ENCODE measurements at places on chromosomes 3 and 15.

GRCh38 chr3:18987862-18988447 is 160.4 kb upstream of the KCNH8 start:
- no peak for DNase-seq

DNA sequence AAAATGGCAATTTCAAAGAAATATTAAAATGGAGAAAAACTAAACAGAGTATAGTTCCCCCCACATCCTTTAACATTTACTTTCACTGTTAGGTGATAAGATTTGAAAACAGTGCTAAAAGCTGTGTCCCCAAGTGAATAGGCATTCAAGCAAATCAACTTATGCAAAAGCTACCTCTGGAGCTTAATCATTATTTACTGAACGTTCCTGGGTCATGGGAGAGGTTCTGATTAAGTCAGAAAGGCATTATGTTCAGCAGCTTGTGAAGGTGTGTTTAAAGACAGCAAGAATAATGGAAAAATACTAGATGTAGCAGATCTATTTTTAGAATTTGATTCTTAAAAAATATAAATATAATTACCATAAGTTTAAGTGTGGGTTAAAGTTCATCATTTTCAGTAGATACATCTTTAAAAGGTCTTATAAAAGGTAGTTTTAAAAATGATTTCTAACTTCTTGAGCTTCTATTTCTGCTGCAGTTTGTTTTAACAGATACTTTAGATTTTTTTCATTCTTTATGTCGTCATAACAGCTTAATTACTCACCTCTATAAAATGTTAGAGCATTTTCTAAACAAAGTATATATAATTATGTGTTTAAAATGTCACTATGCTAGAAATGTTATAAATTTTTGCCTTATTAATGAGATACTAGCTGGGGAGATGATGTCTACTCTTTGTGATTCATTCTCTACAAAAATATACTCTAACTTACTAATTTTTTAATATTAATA is 127.9 kb downstream of the MITF start:
- no peak for DNase-seq

- DNase-seq, result no peak
Observed at GRCh38 chr15:60928210-60928609, 300.9 kb downstream of the RORA start.

DNA sequence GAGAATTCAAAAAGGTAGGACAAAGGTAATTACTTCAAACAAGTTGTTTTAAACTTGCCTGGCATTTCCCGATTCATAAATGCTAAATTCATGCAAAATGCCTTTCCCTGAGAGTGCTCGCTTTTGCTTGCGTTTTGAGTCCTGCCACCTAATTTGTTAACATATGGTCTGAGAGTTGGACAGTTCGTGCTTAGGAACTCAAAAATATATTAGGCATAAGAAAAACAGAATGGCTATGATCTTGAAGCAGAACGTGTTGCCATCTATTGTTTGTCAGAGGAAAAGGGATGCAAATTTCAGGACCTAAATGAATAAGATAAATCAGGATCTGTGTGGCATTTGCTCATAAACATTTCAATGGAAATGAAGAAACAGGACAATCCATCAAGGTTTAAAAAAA is 195.8 kb downstream of the ZMAT3 start:
- no peak for DNase-seq

- DNase-seq, result no peak
Observed at GRCh38 chr3:194123726-194124125, 12.2 kb upstream of the HES1 start.

GRCh38 chr15:95953032-95953431 is 377.5 kb upstream of the NR2F2 start:
- DNase-seq, result no peak

DNA sequence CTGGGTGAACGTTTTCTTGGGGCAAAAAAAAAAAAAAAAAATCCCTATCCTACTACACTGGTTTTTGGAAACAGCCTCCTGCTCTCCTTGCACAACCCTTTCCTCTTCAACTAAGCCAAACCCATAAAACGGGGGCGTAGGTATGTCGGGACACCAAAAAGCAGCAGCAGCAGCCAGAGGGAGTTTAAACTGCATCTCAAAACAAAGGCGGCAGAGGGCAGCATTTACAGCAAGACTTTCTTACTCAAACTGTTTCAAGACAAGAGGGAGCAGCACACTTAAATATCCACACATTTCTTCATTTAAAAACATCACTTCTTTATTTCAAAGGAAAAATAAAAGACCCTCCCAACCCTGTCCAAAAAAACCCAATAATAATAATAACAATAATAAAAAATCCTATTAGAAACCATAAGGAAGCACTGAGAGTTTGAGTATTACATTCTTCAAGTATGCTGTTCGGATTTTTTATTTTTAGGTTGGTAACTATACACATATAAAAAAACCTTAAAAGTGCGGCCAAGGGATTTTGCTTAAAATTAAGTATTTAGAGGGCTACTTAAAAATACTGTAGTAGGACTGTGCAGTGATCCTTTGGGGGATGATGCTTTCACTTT is 43.9 kb upstream of the PLXND1 start:
- peak; percentile 65 for DNase-seq

- DNase-seq, result no peak
Observed at GRCh38 chr3:22263042-22263441, 512.0 kb upstream of the ZNF385D start.
